ENCODE measurements at places on chromosomes 6 and 20. TPM values are rescaled to one million over a fixed set of nuclear protein-coding genes. Genes with fewer than 3 reads are reported as not detected.

B4GALT5 gene
- total RNA-seq, result 58.8 TPM

ENPP5 gene
- 13.4 TPM for total RNA-seq

VNN1 gene
- total RNA-seq, result not detected

LY6G6C gene
- total RNA-seq, result 1.3 TPM

SLC17A1 gene
- 0.49 TPM for total RNA-seq

MATN4 gene
- not detected for total RNA-seq

OPRL1 gene
- total RNA-seq, result 1.5 TPM

JAG1 gene
- 260 TPM for total RNA-seq

FILIP1 gene
- 0.73 TPM for total RNA-seq

HM13 gene
- 211 TPM for total RNA-seq

SPATA25 gene
- total RNA-seq, result 4.2 TPM

BMP7 gene
- 35.4 TPM for total RNA-seq

All from progenitor cell of endocrine pancreas (in vitro differentiated cells).